Uterus (tissue), 4 donors: ENCODE measurements at places on chromosomes 11 and 22. TPM values are rescaled to one million over a fixed set of nuclear protein-coding genes. Genes with fewer than 3 reads are reported as not detected.

DNA sequence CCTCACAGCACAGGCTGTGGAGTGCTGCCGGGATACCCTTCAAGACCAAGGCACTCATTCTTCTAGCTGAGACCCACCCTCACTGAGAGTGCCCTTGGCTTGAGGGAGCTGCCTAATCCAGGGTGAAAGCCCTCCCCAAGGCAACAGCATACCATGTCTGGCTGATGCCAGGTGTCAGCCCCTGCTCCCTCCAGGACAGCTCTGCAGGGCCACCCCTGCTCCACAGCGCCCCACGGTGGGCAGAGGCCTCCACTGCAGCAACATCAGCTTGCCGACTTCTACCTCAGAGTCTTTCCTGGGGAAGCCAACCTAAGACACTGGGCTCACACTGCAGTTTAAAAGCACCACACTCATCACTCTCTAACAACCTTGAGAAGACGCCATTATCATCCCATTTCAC is 29.0 kb downstream of the TTLL1 start:
- H3K36me3 ChIP-seq = no peaks in the 10 kb centered on the region
- no peaks in the 10 kb centered on the region for H3K4me1 ChIP-seq
- H3K27ac ChIP-seq = no peak overlapping the region
- H3K4me3 ChIP-seq = no peak overlapping the region
- H3K27me3 ChIP-seq = no peaks in the 10 kb centered on the region
- DNase-seq = no peak

DNA sequence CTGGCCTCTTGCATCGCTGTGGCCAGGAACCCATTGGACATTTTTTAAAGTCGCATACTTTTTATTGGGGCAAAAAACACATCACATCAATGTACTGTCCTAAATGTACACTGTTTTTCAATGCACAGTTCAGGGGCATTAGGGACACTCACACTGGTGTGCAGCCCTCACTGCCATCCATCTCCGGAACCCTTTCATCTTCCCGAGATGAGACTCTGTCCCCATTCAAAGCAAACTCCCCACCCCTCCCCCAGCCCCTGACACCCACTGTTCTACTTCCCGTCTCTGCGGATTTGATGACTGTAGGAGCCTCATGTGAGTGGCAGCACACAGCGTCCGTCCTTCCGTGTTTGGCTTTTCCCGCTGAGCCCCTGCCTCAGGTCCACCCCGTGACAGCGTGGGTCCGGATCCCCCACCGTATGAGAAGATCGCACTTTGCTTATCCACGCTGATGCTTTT is 41.8 kb upstream of the TH start:
- no peak overlapping the region for H3K4me3 ChIP-seq

SPI1 gene
- total RNA-seq = 9.2 TPM

CLDN5 gene
- 671 TPM for total RNA-seq

DNA sequence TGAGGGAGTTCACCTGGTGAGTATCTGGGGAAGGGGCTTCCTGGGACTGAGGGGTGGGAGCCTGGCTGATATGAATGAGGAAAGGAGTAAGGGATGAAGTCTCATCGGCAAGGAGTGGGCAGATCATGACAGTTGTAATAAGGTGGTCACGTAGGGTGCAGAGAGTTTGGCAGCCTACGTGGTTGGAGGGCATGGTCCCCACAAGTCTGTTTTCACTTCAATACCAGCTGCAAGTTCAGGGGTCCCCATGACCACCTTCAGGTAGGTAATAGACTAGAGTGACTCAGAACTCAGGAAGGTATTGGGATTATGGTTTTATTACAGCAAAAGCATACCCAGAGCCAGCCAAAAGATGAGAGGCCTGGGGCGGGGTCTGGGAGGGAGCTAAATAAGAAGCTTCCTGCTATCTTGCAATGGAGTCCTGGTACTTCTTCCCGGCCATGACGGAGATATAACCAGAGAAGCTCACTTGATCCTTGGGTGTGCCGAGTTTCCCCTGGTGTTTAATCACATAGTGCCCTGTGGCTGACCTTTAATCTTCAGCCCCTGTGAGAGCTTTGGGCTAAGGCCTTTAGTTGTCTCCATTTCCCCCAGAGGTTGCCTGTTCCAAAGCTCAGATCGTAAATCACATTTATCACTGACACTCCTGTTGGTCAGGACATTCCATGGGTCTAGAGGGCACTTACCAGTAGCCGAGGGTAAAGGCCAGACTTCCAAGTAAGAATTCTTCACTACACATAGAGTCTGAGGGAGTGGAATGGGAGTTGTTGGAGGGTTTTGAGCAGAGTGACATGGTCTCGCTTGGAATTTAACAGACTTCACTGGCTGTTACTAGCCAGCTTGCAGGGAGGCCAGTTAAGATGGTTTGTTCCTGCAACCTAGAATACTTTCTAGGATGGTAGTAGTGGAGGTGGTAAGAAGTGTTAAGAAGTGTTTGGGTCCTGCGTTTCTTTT is 9.1 kb downstream of the SLC3A2 start:
- no peaks in the 10 kb centered on the region for H3K36me3 ChIP-seq
- H3K4me1 ChIP-seq = no peaks in the 10 kb centered on the region
- peak overlapping the region; percentile 20 for H3K27ac ChIP-seq

GRCh38 chr11:125286486-125286885 is 121.9 kb downstream of the PKNOX2 start:
- DNase-seq = no peak
- no peaks in the 10 kb centered on the region for H3K27me3 ChIP-seq

OR56A3 gene
- total RNA-seq = not detected
